ENCODE measurements at places on chromosomes 6 and 20.

- DNase-seq, result no peak
Observed at GRCh38 chr6:101266063-101266462, 127.4 kb upstream of the GRIK2 start.

- DNase-seq, result no peak
Observed at GRCh38 chr6:88867841-88868731, 95.3 kb downstream of the RNGTT start.

GRCh38 chr20:33112547-33113386 is 33.3 kb downstream of the BPIFB4 start:
- no peak for DNase-seq

DNA sequence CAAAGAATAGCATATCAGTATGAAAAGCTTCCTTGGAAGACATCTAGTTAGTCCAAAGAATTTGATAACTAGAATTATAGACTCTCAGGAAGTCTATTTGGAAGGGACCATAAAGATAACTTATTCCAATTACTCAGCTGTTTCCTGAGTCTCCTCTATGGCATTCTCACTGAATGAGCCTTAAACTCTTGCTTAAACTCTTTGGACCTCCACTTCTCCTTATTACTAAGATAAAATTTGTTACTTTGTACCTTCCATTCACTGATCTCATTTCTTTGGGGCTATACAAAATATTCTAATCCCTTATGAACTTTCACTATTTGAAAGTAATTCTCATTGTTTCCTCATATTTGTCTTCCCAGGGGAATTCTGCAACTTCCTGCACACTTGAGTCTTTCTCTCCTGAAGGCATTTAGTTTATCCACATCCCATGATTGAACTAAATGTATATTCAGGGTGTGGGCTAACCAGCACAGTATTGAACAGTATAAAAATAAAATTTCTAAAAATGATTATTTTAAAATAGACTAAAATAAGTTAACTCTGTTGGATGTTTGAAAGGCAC is 67.1 kb upstream of the NOTCH4 start:
- peak; percentile 19 for DNase-seq

DNA sequence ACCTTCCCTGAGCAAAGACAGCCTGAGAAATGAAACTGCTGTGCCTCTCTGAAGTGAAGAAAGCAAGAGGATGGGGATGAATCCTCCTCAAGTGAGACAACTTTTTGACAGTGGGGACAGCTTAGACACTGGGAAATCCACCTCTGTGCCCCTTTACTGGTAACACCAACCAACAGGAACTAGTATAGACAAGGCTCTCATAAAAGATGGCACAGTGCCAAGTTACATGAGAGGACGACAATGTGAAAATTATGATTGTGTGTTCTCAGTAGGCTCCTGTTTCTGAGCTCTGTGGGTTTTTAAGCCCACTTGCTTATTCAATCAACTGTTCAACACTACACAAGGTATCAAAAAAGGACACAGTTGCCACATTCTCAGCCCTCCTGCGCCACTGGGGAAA is 41.6 kb upstream of the LYRM2 start:
- DNase-seq, result no peak

GRCh38 chr6:85459224-85459901 is 9.5 kb downstream of the NT5E start:
- no peak for DNase-seq

DNA sequence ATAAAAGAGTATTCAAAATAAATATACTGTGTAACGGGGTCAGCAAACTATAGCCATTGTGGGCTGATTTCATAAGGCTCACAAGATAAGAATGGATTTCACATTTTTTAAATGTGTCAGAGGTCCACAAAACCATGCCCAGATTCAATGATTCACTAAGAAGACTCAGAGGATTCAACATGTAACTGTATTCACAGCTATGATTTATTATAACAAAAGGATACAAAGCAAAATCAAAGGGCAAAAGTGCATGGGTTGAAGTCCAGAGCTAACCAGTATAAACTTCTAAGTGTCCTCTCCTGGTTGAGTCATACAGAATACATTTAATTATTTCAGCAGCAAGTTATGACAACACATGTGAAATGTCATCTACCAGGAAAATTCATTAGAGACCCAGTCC is 49.2 kb downstream of the TBC1D32 start:
- DNase-seq, result no peak

DNA sequence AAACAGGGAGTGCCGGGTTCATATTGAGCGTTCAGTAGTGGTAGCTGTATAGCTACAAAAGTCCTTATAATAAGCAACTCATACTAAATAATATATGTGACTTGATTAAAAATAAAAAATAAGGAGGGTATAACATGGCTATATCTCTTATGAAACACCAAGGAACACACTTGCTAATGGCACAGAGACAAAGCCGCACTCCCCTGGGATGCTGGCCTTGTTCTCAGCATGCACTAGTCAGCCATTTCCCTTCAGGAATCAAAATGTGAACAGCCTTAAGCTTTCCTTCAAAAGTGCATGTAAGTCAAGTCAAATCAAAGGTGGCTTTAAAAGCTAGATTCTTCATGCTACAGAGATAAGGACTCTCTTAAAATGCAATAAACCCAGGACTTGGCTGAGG is 9.4 kb downstream of the HMGCLL1 start:
- DNase-seq, result no peak

- DNase-seq, result no peak
Observed at GRCh38 chr20:53399592-53400335, 193.9 kb downstream of the ZNF217 start.

- no peak for DNase-seq
Observed at GRCh38 chr6:54614499-54615195, 231.9 kb upstream of the FAM83B start.

GRCh38 chr20:31670371-31671228 is 32.9 kb downstream of the COX4I2 start:
- no peak for DNase-seq

Data from SK-MEL-5 (cell line).